ENCODE measurements at places on chromosomes 3 and 15.
A peak's percentile ranks its signal among the peaks of the same experiment; 100 is the strongest.

DNA sequence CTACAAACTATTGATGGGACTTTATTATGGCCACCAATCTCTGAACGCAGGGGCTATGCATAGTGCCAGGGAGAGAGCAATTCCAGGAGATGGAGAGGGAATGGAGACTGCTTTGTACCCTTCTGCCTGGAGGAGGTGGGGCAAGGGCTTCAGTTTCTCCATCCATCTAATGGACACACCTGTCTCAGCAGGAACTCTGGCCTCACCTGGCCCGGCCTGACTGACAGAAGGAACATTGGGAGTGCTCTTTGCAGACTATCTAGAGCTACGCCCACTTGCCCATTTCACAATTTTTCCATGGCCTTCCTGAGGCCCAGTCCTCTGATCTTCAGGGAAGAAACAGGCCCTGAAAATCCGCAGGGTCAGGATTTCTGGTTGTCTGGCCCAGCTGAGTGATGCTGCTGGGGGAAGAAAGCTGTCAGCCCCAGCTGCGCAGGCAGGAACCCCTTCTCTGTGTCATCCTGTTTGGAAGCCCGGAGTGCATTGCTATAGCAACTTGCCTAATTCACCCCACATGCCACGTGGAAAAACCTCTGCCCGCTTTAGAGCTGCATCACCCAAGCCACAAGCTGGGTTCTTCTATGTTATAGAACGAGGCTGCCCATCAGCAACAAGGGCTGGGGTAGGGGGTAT lies 6.4 kb downstream of the ITGA11 start:
- no peak for DNase-seq

GRCh38 chr3:46022909-46023785 lies 4.1 kb downstream of the XCR1 start:
- DNase-seq, result no peak

GRCh38 chr15:33492434-33493052 lies 181.8 kb downstream of the RYR3 start:
- no peak for DNase-seq

GRCh38 chr15:61640756-61641155 lies 411.7 kb upstream of the RORA start:
- no peak for DNase-seq

- peak; percentile 61 for DNase-seq
Observed at GRCh38 chr3:128496019-128496601, 3.1 kb upstream of the GATA2 start.

GRCh38 chr3:90018779-90019178 lies 911.4 kb downstream of the EPHA3 start:
- no peak for DNase-seq

DNA sequence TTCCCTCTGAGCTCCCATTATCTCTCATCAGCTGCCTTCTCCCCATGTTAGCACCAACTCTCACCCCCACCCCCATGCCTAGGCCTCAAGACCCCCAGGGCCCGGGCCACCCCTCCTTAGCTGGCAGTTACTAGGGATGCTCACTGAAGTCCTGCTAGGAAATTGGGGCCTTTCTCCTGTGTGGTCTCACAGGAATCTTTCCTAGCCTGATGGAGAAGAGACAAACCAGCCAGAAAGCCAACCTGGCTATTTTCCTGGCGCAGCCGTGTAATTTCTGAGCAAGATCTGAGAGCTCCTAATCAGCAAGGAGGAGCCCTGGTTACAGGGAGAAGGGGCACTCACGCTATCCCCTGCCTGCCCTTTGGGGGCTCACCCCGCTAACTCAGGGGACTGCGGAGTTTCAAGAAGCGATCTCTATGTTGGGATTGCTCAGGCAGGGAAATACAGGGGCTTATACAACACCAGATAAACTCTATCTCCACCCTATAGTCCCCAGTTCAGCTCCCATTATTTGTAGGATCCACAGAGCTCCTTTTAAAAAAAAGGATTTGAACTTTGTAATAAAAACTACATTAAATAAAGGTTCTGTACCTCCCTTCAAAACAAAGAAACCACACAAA lies 25.2 kb downstream of the NR2F2 start:
- no peak for DNase-seq

GRCh38 chr15:43516801-43517353 lies 531 bp upstream of the MAP1A start:
- DNase-seq, result no peak

DNA sequence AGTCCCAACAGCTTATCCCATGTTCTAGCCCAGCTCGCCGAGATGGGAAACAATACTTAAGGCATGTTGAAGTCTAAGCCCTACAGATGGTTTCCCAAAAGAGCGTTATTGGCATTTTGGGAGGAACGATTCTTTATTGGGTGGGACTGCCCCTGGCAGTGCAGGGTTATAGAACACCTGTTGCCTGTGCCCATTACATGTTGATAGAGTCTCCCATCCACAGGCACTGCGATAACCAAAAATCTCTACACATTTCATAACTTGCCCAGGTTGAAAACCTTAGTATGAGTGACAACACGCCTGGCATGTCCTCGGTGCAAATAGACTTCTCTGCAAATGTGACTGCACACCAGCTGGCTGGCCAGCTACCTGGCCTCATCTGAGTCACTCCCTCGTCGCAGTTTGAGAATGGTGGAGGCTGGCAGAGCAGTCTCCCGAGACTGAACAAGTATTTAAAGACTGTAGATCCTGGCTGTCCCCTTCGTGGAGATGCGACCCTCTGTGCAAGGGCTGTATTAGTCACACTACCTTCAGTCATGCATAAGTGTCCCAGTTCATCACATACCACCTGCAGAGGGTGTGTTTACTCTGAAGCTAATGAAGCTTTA lies 18.7 kb downstream of the ZNF80 start:
- DNase-seq, result no peak

- peak; percentile 17 for DNase-seq
Observed at GRCh38 chr15:42144841-42145375, 11.5 kb downstream of the PLA2G4F start.

GRCh38 chr3:175349168-175349567 lies 490.0 kb downstream of the NAALADL2 start:
- no peak for DNase-seq

GRCh38 chr15:94259121-94259751 lies 27.9 kb downstream of the MCTP2 start:
- DNase-seq, result no peak

DNA sequence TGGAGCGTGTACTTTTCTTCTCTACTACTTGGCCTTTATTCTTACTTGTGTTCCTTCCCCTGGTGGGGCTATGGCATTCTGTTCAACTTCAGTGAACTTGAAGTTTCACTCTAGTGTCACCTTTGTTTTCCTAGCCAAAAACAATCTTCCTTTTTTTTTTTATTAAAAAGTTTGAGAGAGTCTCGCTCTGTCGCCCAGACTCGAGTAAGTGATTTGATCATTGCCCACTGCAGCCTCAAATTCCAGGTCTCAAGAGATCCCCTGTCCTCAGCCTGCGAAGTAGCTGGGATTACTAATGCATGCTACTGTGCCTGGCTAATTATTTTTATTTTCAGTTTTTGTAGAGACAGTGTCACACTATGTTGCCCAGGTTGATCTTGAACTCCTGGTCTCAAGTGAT lies 124.8 kb downstream of the SST start:
- DNase-seq, result no peak
